Small intestine (tissue), 16 donors: ENCODE measurements at places on chromosomes 4 and X.

GRCh38 chr4:134747108-134747805, 545.7 kb upstream of the PABPC4L start:
- peak; percentile 29 for DNase-seq

DNA sequence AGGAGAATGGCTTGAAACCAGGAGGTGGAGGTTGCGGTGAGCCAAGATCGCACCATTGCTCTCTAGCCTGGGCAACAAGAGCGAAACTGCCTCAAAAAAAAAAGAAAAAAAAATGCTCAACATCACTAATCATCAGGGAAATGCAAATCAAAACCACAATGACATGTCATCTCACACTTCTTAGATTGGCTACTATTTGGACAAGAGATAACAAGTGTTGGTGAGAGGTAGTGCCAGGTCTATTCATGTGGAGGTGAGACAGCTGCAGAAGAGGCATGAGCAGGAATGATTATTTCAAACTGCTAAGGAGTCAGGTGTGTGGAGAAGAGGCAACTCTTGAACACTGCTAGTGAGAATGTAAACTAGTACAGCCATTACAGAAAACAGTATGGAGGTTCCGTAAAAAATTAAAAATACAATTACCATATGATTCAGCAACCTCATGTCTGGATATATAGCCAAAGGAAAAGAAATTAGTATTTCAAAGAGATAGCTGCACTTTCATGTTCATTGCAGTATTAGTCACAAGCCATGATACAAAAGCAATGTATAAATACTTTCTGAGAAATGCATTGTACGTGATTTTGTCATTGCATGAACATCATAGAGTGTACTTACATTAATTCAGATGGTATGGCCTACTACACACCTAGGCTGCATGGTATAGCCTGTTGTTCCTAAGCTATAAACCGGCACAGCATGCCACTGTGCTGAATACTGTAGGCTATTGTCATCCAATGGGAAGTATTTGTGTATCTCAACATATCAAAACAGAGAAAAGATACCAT, 75.3 kb downstream of the TMEM144 start:
- no peak for DNase-seq

GRCh38 chr4:186486172-186486571, 69.2 kb downstream of the MTNR1A start:
- no peak for DNase-seq

- DNase-seq = no peak
These were observed 3.0 kb downstream of the GPC4 start for GRCh38 chrX:133412246-133412645.

DNA sequence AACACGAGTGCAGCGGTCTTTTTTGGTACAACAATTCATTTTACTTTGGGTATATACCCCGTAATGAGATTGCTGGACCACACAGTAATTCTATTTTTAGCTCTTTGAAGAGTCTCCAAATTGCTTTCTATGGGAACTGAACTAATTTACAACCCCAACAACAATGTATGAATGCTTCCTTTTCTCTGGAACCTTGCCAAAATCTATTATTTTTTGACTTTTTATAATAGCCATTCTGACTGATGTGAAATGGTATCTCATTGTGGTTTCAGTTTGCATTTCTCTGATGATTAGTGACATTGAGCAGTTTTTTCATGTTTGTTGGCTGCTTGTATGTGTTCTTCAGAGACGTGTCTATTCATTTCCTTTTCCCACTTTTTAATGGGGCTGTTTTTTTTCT, 240.8 kb downstream of the STK32B start:
- no peak for DNase-seq
